ENCODE measurements at places on chromosomes 2 and 18.

GRCh38 chr2:9717886-9718451 lies 87.2 kb upstream of the YWHAQ start:
- no peak for DNase-seq

DNA sequence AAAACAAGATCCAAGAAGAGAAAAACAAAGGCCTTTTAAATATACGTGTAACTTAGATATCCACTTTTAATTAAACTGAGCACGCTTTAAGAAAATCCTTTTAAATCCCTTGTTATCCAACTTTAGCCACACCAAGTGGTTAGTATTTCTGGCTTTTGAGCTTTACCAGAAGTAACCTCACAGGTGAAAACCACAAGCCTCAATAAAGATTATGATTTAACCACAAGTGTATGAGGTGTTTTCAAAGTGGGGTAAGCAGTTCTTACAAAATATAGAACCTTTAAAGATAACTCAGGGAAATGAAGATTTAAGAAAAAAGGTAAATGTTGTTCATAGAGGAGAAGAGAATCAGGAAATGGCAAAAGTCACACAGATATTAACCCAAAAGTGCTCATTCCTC lies 58.4 kb upstream of the CDCA7 start:
- no peak for DNase-seq

DNA sequence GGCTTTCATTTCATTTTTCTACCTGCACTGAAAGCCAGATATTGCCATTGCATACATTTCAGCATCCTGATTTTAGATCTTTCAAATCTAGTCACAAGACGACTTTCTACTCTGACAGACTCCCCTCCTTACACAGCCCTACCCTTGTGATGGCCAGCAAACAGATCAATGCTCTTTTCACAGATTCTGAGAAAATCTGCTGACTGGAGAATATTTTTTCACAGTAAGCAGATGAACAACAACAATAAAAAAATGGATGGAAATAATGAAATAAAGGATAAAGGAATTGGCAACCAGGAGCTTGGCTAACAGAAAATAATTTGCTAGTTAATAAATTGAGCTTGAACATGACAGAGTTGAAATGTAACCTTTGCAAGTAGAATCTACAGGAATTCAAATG lies 527.2 kb downstream of the IRS1 start:
- DNase-seq: no peak

GRCh38 chr2:56587456-56587855 lies 403.7 kb downstream of the CCDC85A start:
- DNase-seq: no peak

DNA sequence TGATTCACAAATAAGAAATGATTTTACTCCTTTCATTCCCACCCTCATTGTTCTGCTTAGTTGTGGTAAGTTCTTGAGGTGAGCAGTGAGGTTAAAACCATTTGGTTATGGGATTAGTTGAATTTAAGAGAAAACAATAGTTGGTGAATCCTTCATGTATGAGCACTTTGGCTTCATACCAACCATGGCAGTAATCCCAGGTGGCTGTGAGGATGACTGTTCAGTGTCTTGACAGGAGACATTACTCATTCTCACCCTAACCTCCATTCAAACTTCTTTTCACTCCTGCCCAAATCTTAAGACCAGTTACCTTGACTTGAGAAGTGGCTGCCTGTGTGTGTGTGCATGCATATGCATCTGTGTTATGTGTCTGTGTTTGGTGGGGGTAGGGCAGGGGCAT lies 143.1 kb downstream of the SETBP1 start:
- DNase-seq: peak; percentile 34

All from AG20443 (cell line).